ENCODE measurements at places on chromosomes 5 and 9.

DNA sequence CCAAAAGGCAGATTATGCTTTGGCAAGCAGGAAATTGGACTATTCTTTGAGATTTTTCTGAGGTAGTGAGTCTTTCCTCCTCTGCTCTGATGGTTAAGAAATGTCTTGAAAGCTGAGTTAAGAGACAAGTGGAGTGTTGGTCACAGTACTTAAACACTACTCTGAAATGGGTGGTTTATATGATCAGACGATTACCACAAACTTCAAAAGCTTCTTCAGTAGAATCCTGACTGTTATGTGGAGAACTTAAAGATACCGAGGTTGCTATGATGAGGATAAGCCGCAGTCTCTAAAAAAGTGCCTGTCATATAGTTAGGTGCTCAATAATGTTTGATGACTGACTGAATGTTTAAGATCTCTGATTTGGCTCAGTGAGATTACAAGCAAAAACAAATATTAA lies 24.3 kb downstream of the GCNT4 start:
- no peak for DNase-seq

GRCh38 chr5:6705088-6705487 lies 8.1 kb upstream of the TENT4A start:
- DNase-seq, result no peak

DNA sequence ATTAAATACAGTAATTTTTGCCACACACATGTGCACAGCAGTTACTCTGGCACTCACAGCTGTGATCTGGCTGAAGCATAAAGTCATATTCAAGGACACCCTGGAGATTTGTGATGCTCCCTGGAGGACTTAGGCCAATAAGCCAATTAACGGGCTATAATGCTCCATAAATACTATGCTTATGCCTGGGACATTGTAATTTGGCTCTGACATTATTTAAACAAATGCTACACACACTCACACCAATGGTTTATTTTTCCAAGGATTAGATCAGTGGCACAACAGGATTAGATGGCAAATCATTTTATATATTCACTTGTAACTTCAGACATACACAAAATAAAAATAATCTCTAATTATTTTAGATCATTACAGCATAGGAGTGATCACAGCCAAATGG lies 111.2 kb downstream of the LMNB1 start:
- no peak for DNase-seq

GRCh38 chr9:26426551-26427131 lies 466.0 kb downstream of the CAAP1 start:
- DNase-seq, result no peak

- peak; percentile 71 for DNase-seq
Observed at GRCh38 chr5:76808141-76808691, 10.6 kb upstream of the F2RL1 start.

DNA sequence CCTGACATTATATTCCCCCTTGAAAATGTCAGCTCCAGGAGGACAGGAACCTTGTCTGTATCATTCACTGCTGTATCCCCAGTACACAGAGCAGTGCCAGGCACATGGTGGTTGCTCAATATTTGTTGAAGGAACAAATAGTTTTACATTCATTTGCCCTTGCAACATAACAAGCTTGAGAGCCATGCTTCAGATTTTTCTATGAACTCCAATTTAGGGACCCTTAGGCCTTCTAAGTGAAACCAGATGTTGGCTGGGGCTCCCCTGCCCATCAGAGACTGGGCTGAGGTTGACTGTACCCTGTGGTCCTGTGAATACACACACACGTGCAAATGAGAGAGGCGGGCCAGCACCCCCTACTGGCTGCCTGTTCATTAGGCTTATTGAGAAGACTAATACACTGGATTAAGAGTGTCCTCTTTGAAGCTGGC lies 214.9 kb upstream of the WWC1 start:
- DNase-seq, result peak; percentile 60

GRCh38 chr5:59390074-59390659 lies 503.4 kb downstream of the PDE4D start:
- DNase-seq, result no peak

DNA sequence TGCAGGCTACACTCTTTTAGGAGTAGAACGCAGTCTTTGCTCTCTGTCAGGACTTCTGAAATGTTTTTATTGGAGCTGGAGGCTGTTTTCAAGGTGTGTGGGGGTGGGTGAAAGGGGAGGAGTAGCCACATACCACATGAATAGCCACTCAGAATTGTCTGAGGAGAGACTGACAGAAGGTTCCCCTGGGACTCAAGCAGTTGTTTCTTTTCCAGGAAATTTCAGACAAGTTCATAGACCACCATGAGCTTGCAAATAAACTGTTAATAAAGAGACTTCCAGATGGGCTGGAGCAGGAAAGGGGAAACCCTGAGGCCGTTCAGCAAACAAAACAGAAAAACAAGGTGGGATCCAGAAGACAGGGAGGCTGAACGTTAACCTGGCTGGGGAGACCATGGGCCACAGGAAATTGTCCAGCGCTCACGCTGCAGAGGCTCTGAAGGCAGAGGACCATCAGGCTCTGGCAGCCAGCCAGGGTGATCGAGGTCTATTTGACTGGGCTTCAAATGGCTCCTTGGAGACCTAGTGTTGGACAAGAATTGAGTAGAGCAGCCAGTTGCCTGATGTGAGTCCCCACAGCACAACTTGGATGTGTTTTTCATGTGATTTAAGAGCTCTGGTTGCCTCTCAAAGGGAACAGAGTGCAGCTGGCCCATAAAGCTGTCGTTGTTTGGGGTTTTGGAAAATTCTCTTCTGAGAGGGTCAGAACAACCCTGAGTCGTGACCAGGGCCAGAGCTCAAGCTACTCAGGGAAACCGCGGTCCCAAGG lies 159.2 kb upstream of the RAI14 start:
- no peak for DNase-seq

DNA sequence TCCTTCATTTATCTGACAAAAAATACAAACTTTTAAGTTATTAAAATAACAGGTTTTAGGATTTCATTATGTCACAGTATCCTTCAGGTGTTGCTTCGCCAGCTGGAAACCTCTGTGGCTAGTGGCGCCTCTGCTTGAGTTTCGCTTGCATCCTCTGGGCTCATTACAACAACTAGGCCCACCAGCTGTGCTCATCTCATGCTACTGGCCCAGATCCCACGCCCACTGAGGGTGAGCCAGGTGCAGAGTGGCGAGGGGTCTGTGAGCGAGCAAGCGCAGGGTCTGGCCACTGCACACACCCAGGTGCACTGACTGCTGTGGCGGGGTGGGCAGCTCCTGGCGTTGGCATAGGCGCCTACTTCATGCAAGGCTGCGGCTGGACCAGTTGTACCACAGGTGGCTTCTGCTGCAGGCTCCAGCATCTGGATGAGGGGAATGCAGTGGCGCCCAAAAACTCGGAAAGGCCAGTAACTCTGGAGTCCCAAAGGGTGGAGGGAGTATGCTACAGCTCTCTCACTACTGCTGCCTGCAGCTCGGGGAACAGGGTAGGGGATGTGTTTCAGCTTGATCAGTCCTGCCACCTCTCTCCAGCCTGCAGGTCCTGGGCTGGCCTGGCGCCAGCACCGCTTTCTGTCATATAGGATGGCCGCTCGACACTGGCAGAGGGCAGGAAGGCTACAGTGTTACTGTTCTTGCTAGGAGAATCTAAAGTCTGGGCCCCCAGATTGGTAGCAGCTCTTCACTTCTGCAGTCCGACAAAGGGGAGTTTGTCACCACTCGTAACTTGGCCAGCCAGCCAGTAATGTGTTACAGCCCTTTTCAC lies 452.1 kb downstream of the TUSC1 start:
- DNase-seq, result no peak

- DNase-seq, result peak; percentile 76
Observed at GRCh38 chr5:132813599-132814502, 749 bp downstream of the SOWAHA start.

DNA sequence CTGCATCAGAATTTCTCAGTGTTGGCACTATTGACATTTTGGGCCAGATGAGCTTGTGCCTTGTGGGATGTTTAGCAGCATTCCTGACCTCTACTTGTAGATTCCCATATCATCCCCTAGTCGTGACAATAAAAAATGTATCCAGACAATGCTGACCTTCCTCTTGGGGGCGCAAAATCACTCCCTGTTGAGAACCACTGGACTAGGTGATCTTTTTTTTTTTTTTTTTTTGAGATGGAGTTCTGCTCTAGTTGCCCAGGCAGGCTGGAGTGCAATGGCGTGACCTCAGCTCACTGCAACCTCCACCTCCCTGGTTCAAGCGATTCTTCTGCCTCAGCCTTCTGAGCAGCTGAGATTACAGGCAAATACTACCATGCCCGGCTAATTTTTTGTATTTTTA lies 22.6 kb downstream of the STXBP1 start:
- no peak for DNase-seq

DNA sequence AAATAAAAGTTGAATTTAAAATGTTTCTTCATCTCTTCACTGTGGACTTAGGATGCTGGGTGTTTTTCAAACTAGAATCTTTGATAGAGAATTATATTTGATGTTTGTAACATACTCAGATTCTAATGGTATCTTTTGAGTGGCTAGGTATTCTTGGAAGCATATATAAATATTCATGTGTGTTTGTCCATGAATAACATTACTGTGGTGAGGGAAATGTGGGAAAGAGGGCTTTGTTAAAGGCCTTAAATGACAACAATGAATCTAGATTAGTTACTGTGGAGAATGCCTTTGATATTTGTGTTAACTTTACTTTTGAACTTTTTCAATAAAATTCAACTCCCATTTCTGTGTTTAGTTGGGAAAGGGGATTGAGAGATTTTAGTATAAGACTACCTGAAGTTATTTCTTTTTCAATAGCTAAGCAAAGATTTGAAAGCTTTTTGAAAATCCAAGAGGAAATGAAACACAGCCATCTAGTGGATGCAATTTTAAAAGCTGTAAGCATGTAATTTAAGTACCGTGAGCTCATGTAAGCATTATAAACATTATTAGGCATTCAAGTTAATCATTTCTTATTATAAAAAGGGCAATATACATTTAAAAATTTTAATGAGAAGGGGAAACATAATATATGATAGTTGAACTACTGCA lies 69.6 kb downstream of the CCDC171 start:
- DNase-seq, result no peak

DNA sequence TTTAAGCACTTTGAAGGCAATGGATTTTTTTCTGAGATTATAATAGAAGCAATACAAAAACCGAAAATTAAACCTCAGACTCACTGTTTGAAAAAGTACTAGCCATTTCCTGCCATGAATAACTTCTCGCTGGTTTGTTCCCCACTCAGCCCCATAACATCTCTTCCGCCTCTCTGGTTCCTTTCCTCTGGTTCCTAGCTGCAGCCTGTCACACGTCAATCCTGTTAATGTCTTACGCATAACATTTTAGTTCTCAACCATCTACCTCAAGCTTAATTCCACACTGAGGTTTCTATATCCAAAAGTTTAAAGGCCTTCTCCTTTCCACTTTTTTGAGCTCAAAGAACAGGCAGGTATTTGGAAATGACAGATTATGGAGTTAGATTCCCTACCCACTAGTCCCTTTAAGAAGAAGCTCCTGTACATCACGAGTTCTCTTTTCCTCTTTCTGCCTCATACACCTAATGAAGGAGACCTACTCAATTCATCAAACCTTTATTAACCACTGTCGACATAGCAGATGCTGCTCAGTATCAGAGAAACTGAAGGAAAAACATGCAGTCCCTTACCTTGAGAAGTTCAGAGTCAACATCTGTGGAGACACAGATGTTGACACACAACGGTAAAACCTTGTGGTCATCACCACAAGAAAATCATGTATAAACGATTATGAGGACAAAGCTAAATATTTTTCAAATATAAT lies 243.0 kb upstream of the PTGER4 start:
- no peak for DNase-seq

DNA sequence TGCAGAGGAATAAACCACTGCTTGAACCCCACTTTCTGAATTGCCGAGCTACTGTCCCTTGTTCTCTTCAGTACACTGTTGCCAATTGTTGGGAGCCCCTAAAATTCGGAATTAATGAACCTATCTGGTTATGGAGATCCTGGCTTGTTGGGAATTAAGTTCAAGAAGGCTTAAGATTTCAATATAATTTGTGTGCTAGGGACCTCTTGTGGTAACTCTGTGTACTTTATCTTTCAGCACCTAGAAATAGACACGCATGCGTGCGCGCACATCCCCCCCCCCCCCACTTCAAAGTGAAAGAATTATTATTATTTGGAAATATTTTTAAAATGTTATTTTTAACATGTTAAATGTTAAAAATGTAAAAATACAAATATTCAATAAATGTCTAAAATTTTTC lies 53.3 kb upstream of the FAM169A start:
- peak; percentile 74 for DNase-seq

- DNase-seq, result no peak
Observed at GRCh38 chr5:180988592-180988991, at the start of gene BTNL3. Gene BTNL3 (plus strand): TSS chr5:180988846. CDS start chr5:180989029, 183 bp downstream.

GRCh38 chr9:97905228-97905627 lies 17.1 kb downstream of the TRMO start:
- no peak for DNase-seq

- no peak for DNase-seq
Observed at GRCh38 chr5:34464829-34465228, 191.3 kb upstream of the RAI14 start.

DNA sequence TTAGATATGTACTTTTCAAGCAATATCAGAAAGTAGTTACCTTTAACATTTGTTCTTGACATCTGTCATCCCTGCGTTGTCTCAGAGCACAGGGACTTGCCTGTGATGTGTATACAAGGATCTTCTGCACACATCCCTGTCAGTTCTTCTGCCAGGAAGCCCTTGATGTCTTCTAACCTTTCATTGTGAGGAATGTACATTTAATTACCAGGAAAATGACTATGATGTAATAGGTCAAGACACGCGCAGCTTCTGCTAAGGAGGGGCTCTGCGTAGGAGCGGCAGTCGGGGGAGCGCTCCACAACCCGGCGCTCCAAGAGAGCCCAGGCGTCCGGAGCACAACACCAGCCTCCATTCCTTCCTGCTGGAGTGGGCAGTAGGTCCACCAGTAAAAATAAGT lies 119.7 kb downstream of the IRX2 start:
- no peak for DNase-seq

DNA sequence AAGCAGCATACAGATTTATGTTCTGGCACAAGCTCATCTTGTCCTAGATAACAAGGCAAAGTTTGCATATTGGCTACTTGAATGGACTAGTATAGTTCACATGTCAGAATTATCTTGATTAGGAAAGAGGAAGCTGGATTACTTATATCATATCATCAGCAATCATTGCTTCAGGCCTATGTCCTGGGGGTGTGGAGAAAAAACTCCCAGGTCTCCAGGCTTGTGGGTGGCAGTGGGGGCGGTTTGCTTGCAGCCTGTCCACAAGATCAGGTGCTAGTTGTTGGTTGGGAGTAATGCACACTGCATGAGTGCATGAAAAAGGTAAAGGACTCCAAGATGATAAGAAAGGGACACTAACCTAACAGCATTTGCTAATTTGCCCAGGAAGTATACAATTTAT lies 326.4 kb upstream of the PDE4D start:
- DNase-seq, result no peak

GRCh38 chr5:176401281-176402205 lies 13.0 kb downstream of the HIGD2A start:
- no peak for DNase-seq

DNA sequence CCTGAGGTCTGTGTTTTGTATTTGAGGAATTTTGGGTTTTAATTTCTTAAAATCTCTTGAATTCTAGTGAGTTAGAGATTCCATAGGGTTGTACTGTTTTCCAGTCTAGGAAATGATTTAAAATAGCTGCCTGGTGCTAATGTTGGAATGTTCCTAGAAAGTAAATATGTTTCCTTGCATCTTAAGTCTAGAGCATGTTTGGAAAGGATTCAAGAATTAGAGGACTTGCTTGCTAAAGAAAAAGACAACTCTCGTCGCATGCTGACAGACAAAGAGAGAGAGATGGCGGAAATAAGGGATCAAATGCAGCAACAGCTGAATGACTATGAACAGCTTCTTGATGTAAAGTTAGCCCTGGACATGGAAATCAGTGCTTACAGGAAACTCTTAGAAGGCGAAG lies 41.8 kb downstream of the LMNB1 start:
- no peak for DNase-seq

GRCh38 chr5:80268916-80269315 lies 13.1 kb upstream of the SERINC5 start:
- no peak for DNase-seq

Measured in iPS-NIHi11 (cell line).